ENCODE measurements at places on chromosomes 1 and 21.

DNA sequence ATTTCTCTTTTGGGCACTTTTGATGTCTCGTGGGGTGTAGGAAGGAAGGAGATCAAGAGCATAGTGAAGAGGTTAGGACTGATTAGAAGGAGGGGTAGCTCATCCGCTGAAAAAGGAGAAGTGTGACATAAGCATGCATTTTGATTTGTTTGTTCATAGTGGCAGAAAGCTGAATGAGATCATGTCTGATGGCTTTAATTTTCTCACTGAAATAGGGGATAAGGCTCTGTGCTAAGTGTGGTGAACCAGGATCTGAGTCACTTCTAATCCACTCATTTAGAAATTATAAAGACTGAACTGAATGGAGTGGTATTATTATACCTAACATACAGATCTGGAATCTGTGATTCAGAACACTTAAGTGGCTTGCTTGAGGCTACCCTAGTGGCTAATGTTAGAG, 344.5 kb downstream of the PDE4B start:
- DNase-seq, result no peak

DNA sequence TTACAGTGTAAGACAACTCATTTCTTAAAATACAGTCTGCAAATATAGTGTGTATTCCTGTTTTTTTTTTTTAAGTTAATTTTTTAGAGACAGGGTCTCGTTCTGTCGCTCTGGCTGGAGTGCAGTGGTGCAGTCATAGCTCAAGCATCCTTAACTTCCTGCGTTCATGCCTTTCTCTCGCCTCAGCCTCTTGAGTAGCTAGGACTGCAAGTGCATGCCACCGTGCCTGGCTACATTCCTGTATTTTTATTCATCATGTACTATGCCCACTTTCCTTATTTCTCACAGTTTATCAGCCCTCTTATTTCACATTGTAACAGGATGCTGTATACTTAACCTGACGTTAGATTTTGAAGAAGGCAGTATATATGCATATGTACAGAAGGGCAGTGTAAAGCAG, 26.7 kb downstream of the MIER1 start:
- DNase-seq, result no peak

DNA sequence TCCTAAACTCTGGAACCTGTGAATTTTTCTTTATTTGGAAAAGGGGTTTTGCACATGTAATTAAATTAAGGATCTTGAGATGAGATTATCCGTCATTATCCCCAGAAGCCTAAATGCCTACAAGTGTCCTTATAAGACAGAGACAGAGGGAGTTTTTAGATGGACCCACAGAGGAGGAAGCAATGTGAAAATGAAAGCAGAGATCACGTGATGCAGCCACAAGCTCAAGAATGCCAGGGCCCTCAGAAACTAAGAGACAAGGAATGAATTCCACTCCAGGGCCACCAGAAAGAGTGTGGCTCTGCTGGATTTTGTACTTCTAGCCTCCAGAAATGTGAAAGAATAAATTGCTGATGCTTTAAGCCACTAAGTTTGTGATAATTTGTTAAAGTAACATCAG, 183.6 kb upstream of the UBE2U start:
- peak; percentile 13 for DNase-seq

DNA sequence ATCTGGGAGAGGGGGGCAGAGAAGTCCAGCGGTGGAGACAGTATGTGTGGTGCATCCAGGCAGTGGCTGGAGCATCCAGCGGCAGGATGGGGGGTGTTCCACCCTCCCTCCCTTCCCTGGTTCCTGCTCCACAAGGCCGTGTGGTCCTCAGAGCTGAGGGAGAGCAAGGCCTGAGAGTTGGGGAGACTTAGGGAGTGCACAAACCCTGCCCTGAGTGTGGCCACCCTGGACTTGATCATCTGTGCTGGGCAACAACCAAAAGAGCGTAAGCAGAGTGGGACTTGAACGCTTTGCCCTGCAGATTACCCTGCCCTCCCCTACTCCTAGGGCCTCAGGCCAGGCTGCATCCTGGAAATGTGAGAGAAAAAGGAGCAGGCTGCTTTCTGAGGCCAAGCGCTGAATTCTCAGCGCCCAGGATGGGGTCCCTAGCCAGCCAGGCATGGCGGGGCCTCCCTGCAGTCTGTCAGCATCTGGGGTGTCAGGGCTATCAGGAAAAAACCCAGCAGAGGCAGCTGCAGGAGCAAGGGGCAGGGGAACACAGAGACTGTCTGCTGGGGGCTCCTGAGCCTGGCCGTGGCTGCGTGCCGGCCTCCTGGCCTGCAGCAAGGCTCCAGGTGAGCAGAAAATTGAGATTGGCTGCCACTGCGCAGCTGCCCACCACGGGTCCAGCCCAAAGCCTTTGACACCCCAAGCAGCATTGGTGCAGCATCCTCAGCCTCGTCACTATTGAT, 266.2 kb downstream of the NPHP4 start:
- no peak for DNase-seq

DNA sequence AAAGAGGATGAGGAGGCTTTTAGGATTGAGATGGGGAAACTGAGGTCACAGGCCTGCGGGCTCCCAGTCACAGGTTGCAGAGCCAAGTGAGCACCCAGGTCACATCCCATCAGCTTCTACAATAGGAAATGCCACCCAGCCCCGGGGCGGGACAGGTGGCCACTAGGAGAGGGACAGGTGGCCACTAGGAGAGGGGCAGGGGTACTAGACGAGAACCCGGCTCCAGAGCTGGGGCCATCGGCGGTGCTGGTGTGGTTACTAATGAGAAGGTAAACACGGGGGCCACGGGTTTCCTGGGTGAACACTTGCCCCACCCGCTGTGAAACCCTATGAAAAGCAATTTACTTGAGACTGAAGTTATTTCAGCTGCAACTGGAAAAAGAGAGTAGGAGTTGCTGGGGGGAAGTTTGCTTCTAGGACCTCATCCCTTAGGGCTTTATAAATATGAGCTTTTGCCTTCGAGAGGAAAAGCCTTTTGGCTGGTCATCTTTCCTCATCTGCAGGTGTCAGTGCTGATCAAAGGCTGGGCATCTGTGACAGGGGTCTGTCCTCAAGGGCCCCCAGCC, 52.5 kb downstream of the MRPL37 start:
- no peak for DNase-seq

DNA sequence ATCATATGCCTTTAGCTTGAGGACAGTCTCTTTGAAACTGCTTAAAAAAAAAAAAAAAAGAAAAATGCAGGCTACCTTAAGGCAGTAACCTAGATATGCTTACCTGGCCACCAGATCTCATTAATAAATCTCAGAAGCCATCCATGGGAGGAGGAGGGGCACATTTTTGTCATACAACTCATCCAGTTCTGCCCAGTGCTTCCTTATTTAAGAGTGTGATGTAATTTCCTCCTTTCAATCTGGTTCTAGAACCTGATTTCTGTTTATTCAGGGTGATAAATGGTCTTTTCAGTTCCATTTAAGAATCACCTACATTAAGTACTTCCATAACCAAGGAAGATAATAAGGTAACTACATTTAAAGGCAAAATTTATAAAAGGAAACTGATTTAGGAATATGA, 6.1 kb downstream of the ERRFI1 start:
- no peak for DNase-seq

- DNase-seq, result no peak
Observed at GRCh38 chr21:29433366-29434059, 134.8 kb downstream of the BACH1 start.

- peak; percentile 89 for DNase-seq
Observed at GRCh38 chr1:182616130-182617013, 12.2 kb upstream of the RGS16 start.

DNA sequence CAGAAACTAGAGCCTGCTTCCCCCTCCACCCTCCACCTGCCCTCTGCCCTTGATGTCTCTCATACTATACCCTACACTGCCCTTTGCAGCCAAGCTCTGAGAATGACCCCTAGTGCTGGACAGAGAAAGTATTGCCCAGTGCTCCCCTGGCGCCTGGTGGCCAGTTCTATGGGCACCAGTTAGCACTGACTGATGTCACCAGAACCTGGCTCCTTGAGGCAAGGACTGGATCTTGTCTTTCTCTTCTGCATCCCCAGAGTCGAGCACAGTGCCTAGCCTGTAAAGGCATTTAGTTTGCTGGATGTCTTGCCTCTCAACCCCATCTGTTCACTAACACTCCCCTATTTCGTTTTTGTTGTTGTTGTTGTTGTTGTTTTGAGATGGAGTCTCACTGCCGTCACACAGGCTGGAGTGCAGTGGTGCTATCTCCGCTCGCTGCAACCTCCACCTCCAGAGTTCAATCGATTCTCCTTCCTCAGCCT, 5.9 kb downstream of the PHLDA3 start:
- no peak for DNase-seq

DNA sequence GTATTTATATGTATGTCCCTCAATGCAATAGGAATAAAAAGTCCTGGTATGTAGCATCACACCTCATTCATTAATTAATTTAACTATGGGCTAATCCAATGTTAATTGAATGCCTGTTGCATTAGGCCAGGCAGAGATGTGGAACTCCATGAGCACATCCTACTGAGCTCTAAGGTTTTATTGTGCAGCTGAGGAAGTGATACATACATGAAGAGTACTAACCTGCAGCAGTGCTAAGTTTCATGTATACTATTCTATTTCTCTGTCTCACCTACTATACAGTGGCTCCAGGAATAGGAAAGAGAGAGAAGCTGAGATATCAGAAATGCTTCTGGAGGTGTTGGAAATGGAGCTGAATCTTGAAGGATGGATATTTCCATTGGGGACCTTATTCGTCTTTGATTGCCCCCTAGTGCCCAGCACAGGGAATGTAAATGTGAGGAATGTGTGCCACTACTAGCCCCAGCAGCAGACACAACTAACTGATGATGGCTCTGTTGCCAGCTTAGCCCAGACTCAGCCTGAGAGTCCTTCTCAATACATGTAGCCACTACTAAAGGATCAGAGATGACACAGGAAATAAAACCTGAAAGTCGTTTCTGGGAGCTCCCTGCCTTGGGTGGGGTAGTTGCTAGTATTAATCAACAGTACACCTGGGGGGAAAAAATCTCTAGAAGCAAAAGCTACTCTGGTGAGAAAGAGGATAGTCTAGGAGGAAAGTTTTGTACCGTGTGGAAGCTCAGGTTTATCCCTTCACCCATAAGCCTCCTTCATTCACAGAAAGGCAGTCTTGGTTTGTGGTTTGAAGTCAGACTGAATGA, 173.3 kb upstream of the FOXD3 start:
- no peak for DNase-seq
